Posterior cingulate gyrus (tissue), 11 donors: ENCODE measurements at places on chromosomes 7 and 10.

DNA sequence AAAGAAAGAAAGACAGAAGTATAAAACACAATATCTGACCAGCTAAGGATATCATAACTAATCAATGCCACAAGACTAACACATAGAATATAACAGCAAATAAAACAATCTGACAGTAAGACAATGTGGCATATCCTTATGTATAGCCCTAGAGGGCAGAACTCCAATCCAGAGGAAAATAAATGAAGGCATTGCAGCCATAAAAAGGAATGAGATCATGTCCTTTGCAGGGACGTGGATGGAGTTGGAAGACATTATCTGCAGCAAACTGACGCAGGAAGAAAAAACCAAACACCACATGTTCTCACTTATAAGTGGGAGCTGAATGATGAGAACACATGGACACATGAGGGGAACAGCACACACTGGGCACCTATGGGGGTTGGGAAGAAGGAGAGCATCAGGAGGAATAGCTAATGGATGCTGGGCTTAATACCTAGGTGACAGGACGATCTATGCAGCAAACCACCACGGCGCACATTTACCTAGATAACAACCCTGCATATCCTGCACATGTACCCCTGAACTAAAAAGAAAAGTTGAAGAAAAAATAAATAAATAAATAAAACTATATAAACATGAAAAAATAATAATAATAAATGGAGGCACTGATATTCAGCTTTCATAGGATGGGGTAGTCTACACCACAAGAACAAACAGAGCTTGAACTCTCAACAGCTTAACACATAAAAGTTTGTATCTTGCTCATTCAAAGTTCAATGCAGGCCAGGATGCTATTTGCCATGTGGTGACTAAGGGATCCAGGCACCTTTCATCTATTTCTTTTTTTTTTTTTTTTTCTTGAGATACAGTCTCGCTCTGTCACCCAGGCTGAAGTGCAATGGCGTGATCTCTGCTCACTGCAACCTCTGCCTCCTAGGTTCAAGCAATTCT, 66.1 kb upstream of the KAT6B start:
- DNase-seq: no peak

- DNase-seq: no peak
These were observed 27.5 kb upstream of the NAMPT start for GRCh38 chr7:106312099-106312871.

- DNase-seq: no peak
These were observed 644.5 kb upstream of the GALNT17 start for GRCh38 chr7:70487428-70487827.

DNA sequence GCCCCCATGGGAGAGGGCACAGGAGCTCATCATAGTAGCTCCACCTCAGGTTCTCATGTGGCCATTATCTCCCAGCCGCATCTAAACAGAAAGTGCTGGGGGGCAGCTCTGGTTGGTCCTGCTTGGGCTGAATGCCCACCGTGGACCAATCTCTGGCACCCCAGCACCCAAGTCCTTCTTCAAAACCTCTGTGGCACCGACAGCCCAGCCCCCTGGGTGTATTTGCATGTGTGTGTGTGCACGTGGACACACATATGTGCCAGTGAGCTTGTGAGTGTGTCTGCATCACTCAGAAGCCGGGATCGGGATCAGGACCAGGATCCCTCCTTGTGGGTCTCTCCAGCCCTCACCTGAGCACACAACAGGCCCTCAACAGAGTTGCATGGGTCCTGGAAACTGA, 68.2 kb downstream of the ALOX5 start:
- DNase-seq: no peak

- no peak for DNase-seq
These were observed 14.1 kb downstream of the BMPR1A start for GRCh38 chr10:86770412-86770960.
